ENCODE measurements at places on chromosomes 7 and 10.

DNA sequence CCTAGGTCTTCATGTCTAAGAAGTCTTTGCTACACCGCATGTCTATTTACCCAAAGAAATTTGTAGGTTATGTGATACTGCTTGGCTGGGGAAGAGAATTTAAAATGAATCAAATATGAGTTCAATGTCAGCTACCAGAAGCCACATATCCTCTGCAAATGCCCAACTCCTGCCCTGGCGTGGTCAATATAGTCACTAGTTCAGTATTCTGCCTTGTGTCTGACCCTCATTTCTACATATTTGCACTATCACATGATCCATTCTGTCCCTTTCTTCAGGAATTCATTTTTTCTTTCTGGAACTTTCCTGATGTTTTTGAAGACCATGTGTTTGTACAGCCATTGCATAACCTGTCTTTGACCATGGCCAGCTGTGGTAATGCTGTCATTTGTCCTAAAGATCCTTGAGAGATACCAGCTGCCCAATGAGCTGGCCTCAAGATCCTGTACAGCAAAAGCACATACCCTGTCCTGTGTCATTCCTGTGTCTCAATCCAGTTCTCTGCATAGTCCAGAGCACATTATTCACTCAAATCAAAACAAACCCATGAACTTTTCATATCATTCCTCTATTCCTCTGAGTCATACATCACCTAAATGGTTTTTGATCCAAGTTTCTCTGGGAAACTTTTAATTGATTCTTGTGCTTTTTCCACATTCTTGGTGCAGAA is 524.5 kb downstream of the PARD3 start:
- no peak for DNase-seq

DNA sequence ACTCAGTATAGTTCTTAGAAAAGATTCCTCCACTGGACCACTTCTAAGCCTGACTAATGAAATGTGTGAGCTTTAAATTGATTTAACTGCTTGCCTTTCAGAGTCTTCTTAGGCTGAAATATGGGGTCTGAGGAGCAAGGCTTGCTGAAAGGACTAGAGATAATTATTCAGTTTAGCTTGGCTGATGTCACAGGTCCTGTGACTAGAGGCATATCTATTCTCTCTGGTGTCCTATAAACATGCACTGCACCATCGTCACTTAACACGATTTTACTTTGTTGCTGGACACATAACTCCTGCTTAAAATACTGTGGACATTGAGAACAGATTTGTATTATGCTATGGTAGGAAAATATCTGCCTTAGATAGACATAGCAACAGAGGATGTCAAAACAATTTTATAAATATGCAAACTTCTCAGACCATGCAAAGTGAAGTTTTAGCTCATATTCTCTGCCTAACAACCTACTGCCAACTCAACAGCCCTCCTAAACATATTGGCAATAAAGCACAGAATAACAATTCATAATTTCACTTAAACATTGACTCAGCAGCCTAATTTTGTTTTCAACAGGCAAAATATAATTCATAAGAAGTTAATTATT is 80.2 kb downstream of the RNF133 start:
- DNase-seq, result no peak

DNA sequence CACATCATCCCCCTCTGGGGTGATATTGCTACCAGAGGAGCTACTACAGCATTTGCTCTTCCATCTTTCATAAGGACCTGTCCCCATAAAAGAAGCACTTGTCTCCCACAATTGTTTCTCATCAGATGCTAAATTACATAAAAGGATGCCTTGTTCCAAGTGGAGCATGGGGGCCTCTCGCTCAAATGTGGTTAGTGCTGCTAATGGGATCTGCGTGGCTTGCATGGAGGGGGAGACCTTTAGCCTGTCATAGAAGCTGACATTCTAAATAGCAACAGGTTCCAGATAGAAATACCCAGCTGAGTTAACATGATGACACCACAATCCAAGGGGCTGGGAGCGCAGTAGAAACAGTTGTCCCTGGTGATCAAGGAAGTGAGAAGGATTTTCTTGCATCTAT is 257.9 kb downstream of the SFMBT2 start:
- no peak for DNase-seq

DNA sequence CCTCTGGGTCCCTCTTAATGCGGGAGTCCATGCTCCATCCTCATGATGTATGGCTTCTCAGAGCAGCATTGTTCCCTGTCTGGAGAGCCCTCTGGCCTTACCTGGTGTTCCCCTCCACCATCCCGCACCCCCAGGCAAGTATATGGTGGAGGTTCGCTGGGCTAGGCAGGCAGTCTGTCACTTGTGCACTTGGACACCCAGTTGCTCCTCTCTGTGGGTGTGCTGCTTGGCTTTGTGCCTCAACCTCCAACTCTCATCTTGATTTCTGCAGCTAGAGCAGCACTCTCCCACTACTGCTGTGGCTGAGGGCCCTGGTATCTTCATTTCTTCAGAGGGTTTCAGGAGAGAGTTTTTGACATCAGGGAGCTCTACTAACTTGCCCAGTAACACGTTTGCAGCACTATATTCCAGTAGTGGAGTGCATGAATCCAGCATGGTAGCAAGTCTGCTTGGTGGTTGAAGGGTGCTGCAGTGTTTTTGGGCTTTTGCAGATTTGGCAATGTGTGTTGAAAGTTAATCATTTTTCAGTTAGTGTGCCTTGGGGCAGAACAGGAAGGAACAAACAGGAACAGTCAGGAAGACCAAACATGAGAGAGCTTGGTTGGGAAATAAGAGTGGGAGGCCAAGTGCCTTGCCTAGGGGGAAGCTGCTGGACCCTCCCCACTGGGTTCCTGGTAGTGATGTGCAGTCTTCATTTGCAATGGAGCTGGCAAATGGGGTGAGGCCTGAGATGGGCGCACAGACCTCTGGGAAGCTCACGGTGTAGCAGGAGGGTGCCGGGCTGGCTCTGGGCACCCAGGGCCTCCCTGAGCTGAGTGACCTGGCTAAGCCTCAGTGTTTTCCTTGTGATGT is 37.4 kb downstream of the TSPAN14 start:
- DNase-seq, result no peak

DNA sequence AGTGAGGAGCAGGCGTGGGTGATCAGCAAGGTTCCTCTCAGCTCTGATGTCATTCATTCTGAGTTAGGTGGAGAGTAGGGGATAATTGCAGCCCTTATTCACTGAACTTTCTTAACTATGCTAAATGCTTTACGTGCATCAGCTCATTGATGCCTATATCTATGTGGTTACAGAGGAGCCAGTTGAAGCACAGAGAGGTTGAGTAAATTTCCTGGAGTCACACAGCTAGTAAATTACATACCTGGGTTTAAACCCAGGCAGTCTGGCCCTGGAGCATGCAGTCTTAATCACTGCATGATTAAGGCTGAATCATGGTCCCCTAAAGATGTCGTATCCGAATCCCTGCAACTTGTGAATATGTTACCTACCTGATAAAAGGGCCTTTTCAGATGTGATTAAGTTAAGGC is 99.6 kb downstream of the GRK5 start:
- no peak for DNase-seq

- DNase-seq, result no peak
Observed at GRCh38 chr10:46028584-46029460, 1.6 kb downstream of the NCOA4 start.

- DNase-seq, result no peak
Observed at GRCh38 chr7:122544463-122544862, 154.5 kb downstream of the RNF133 start.

DNA sequence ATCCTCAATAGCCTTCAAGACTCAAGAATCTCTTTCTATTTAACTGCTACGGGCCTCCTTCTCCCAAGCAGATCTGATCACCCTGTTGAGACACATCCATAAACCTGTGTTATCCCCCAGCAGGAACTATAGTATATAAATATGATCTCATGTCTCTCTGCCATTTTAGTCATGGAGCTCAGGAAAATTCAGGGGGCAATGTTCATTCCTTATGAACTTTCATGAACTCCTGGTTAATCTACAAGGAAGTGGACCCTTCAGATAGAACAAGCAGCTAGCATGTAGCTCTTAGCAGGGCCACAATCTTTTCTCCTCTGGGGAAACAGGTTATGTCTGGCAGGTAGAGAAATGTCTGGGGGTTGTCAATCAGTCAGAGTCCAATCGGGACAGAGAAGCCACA is 8.9 kb downstream of the PRR15 start:
- DNase-seq, result no peak

DNA sequence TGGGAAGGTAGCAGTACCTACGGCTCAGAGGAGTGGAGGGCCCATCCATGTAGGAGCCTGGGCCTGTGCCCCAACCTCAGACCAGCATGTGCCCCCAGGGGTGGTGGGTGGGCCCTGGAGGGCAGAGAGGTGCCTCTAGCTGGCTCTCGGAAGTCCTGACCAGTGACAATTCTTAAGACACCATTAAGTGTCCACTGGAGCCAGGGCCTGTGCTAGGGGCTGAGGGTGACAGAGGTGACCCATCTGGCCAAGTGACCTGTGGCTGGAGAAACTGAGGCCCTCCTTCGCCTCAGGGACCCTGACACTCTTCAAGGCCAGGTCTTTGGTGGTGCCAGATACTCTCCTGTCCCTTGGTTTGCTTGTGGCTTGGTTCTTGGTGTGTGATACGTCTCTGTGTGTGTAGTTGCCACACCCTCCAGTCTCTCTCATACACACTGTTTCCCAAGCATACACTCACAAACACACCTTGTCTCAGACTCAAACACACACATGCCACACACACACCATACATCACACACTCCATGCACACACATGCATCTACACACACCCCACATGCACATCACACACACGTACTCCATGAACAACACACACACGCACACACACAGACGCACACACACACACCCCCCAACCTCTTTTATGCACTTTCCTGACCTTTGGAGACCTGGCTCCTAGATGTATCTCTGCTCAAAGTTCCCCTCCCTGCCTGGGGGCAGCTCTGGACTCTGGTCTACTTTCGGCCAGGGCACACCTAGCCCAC is 897 bp upstream of the RAMP3 start:
- peak; percentile 6 for DNase-seq

DNA sequence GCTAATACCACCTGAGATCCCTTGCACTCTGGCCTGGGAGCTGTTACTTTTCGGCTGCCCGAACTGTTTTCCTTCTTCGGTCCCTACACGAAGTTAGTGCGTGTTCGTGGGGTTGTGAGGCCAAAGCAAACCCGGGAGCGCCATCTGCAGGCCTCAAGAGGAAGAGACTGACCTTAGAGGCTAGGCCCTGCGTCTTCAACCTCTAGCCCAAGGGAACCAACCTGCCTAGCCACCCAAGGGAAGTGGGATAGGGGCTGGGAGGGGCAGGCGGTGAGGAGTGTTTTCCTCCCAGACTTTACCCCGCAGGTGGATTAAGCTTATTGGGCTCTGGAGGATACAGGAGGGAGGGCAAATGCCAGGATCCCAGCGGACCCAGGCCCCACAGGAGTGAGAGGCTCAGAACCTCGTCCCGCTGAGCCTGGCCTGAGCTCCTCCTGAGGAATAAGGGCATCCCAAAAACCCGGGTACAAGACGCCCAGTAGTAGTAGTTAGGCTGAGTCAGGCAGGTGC is 1.7 kb upstream of the PAX2 start:
- no peak for DNase-seq

DNA sequence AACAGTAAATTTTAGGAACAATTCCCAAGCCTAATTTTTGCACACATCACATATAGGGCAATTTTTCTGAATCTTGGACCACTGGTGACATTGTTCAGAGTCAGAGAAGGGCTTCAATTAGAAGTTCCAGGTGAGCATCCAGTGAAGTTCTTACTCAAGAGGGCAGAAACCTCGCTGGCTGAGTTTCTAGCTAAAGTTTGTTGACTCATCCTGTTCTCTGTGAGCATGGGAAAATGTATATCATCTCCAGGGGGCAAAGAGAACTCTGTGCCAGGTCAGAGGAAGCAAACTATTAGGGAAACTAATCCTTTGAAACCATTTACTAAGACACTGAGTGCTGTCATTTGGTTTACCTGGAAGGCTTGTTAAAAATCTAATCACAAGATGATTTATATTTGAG is 695.6 kb upstream of the IGFBP3 start:
- no peak for DNase-seq

GRCh38 chr7:607938-608337 is 88.3 kb upstream of the PDGFA start:
- DNase-seq, result no peak

- no peak for DNase-seq
Observed at GRCh38 chr7:155495440-155496248, 37.7 kb downstream of the EN2 start.

- no peak for DNase-seq
Observed at GRCh38 chr10:37819797-37820196, 37.6 kb downstream of the ZNF248 start.

- DNase-seq, result no peak
Observed at GRCh38 chr10:52533986-52534385, 219.9 kb downstream of the DKK1 start.

DNA sequence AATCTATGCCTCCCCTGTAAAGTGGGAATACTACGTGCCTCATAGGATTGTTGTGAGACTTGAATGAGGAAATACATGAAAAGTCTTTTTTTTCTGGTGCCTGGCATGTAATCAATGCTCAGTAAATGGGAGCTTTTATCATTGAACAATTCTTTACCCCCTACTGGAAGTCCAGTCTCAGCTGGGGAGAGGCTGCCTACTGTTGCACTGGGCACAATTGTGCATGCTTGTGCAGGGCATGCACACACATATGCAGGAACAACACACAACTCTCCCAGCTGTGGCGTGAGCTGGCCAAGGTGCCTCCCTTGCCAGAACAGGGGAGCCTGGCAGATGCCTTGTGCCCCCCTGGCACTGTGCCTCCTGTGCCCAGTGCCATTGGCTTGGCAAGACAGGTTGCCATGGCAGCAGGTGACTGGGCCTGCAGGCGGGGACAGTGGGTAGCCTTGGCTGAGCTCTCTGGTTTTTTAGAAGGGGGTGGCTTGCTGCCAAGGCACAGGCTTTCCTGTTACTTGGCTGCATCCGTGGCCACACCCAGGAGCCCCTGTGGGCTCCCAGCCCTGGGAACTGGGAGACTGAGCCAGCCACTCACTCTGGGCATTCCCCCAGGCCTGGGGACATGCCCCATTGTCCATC is 16.1 kb upstream of the PALD1 start:
- DNase-seq, result peak; percentile 86

DNA sequence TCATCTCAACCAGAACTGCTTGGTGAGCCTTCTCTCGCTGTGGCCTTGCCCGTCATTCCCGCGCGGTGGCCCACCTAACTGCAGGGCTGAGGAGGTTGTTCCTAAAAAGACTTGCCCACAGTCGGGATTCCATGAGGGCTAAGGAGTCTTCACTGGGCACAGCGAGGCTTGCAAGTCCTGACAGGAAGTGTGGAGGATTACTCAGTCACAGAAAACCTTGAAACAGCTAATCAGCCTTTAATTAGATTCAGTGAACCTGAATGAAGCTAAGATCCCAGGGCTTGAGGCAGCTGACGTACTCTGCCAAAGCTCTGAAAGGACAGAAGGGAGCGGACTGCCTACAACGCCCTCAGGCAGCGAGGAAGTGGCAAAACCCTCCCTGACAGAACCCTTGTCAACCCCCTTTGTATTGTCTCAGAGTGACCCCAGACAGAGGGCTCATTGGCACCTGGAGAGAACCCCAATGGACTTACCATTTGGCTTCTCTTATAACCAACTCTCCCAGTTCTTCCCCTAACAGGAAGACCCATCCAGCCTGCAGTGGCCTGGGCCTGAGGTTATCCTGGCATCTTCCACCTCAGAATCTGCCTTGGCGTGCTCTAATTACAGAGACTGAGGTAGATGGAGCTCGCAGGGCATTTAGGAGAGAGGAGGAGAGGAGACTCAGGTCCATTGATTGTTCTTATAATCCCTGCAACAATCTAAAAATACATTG is 2.5 kb upstream of the LAMB4 start:
- DNase-seq, result no peak

GRCh38 chr10:91652364-91652763 is 19.5 kb upstream of the PPP1R3C start:
- DNase-seq, result no peak

- no peak for DNase-seq
Observed at GRCh38 chr7:445563-446288, 73.9 kb downstream of the PDGFA start.

- DNase-seq, result no peak
Observed at GRCh38 chr10:96619796-96620773, 33.3 kb upstream of the TM9SF3 start.

All from right hindlimb (tissue), 1 donor.